ENCODE measurements at places on chromosomes 13 and 19.

DNA sequence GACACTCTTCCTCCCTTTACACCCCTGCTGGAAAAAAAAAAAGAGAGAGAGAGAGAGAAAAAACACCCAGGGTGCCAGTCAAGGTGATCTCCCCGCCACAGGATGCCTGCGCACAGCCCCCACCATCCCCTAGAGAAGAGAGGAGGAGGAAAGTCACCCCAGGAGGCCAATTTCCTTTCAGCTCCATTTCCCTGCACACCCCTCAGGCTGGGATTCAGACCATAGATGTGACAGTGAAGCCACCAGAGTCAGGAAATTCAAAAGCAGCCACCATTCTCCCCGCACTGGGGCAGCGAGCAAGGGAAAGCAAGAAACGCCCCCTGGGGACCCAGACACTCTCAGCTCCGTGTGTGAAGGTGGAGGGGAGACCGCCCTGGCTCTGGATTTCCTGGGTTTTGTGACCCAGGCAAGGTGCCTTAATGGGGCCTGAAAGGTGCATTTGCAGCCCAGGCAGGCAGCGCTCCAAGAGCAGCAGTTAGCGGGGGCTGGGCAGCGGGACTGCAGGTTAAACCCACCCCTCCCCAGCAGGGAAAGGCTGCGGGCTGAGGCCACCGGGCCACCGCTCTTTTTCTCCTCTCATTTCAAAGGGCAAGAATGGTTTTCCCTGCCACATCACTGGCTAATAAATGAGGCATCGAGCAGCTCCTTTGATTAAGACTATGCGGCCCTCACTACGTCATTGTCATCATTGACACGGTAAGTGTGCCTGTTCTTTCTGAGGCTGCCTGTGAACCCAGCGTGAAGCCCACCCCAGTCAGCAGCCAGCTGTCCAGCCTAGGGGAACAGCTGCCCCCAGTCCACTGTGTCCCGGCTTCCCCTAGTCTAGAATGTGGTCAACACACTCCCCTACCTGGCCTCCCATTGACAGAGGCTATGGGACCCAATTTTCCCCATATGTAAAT is 83.8 kb upstream of the TM9SF2 start:
- DNase-seq, result no peak

- no peak for DNase-seq
These were observed 1540.5 kb downstream of the UQCRFS1 start for GRCh38 chr19:27672309-27673047.

- DNase-seq, result no peak
These were observed 67.8 kb downstream of the RXFP2 start for GRCh38 chr13:31807090-31807541.

GRCh38 chr13:101397742-101398141 is 18.6 kb downstream of the NALCN start:
- DNase-seq, result no peak

DNA sequence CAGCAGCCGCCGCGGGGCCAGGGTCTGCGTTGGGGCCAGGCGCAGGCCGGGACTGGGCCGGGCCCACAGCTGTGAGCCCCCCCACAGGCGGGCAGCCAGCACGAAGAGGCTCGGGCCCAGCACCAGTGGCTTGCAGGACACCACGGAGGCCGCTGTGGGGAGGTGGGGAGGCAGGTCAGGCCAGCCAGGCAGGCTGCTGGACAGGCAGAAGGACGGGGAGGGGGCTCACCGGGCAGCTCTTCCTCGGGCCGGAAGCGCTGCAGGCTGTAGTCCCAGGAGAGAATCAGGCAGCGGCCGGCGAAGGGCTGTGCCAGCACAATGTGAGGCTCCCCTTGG is 8.3 kb downstream of the LGI4 start:
- DNase-seq, result no peak

- DNase-seq, result no peak
These were observed 625.2 kb upstream of the PCDH20 start for GRCh38 chr13:62040806-62041205.

DNA sequence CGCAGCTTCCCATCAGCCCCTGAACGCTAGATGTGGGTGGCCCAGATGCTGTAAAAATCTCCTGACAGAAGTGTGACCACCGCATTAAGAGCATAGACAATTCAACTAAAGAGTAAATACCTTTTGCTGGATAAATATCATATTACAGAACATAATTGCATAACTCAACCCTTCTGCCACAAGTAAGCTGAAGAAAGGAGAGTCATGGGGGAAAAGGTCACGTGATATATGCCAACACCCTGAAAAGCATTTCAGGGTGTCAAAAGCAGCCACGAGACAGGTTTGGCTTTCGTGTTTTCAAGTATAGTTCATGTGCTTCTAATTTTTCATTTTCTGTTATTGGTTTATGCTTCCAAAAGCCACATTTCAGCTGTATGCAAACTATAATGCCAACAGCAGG is 71.3 kb downstream of the LHFPL6 start:
- no peak for DNase-seq

DNA sequence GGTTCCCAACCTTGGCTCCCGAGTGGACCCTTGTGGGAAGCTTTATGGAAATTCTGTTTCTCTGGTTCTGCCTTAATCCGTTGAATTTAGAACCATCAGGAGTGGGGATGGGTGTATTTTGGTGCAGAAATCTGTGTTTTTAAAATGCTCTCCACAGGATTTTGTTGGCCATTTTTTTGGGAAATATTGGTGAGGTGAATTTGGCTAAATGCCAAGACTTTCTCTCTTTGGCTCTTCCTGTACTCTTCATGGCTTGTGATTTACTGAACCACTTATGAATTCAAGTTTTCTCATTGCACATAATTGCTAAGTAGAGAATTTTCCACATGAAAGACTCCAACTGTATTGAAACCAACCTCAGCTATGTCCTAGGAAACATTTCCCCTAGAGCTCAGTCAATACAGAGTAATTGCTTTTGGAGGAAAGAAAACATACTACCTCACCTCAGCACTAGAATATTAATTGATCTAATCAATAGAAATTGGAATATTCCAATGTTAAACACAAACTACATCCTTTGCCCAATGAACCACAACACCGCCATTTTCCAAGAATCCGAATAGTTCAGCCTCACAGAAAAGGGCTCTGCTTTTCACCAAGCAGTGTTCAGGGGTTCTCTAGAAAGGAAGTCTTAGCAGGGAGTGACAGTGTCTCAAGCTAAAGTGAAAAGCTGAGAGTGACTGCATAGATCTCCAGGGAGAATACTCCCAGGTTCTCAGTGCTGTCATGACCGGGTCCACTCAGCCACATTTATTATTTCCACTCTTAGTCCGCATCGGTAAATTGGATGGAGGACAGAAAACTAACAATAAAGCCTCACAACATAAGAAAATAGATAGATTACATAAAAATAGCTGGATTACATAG is 60.3 kb downstream of the ERCC5 start:
- no peak for DNase-seq

- no peak for DNase-seq
These were observed 75.3 kb downstream of the TEX29 start for GRCh38 chr13:111395511-111396393.

DNA sequence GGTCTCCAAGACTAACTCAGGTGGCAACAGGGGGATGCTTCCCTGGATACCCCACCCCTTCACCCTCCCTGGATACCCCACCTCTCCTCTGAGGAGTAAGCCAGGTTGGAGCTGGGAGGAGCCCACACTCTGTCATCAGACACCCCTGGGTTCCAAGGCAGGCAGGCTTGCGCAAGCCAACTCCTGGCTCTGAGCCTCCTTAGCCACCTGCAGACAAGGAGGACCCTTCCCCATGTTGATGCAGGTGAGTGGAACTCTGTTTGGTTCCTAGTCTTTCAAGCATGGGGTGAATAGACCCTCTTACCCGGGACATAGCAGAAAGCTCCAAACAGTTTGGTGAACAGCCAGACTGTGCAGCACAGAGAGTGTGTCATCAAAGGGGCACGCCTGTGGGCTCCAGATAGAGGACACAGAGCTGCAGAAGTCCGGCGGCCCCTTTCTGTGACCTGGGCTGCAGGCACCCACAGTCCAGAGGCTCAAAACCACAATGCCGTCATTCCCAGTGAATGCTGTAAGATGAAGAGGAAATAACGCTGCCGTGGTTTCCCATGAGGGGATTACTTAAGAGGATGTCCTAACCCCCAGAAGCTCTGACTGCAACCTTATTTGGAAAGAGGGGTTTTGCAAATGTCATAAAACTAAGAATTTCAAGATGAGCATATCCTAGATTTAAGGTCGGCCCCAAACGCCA is 12.1 kb upstream of the HAS1 start:
- DNase-seq, result no peak

- DNase-seq, result no peak
These were observed 28.7 kb downstream of the COL5A3 start for GRCh38 chr19:9981406-9982260.

DNA sequence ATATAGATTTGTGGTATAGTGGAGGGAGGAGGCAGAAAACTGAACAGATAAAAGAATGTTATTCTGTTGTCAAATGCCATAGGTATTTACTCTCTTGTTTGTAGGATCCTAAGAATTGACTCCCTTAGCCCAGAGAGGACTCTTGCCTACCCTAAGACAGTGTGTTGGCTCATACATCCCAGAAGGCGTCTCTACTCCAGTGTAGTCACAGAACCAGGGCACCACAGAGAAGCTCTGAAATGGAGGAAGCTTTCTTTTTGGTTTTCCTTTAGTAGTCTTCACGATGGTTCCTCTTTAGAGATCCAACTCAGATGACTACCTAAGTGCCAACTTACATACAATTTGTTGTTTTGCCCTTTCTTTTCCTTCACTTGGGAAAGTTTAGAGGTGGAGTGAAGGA is 14.0 kb downstream of the GPR183 start:
- no peak for DNase-seq

DNA sequence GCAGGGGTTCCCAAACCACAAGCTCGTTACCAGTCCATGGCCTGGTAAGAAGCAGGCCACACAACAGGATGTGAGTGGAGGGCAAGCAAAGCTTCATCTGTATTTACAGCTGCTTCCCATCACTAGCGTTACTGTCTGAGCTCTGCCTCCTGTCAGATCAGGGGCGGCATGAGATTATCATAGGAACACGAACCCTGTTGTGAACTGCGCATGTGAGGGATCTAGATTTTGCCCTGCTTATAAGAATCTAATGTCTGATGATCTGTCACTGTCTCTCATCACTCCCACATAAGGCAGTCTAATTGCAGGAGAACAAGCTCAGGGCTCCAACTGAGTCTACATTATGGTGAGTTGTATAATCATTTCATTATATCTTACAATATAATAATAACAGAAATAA is 677.4 kb upstream of the SLITRK6 start:
- no peak for DNase-seq

DNA sequence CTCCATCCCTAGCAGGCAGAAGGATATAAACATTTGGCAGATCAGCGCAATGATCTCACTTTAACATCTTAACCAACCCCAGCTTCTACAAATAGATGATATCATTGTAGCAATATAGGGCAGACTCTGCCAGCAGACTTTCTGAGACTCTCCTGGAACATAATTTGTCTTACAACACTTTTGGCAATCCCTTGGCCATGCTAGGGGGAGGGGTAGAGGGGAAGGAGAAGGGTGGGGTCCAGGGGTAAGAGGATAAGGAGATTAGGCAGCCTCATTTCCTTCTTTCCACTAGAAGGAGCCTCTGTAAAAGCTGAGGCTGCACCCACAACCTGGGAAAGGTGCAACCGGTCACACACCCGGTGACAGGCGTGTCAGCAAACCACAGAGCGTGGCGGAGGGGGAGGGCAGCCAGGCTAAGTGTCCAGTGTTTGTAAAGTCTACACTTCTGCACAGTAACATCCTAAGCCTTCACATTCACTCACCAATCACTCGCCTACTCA is 8.7 kb upstream of the UBAC2 start:
- DNase-seq, result no peak

DNA sequence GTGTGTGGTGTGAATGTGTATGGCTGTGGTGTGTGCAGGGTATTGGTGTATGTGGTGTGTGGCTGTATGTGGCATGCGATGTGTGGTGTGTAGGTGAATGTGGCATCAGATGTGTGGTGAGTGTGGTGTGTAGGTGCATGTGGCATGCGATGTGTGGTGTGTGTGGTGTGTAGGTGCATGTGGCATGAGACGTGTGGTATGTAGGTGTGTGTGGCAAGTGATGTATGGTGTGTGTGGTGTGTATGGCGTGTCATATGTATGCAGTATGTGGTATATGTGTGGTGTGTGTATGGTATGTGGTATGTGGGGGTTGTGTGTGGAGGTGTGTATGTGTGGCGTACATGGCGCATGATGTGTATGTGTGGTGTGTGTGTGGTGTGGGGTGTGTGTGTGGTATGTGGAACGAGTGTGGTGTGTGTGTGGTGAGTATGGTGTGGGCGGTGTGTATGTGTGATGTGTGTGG is 63.4 kb downstream of the PEPD start:
- DNase-seq, result no peak

GRCh38 chr13:105334211-105334610 is 1201.3 kb downstream of the EFNB2 start:
- no peak for DNase-seq

- no peak for DNase-seq
These were observed 2.0 kb downstream of the NACC1 start for GRCh38 chr19:13120031-13120430.

- DNase-seq, result no peak
These were observed 11.0 kb upstream of the JUND start for GRCh38 chr19:18292462-18292809.

DNA sequence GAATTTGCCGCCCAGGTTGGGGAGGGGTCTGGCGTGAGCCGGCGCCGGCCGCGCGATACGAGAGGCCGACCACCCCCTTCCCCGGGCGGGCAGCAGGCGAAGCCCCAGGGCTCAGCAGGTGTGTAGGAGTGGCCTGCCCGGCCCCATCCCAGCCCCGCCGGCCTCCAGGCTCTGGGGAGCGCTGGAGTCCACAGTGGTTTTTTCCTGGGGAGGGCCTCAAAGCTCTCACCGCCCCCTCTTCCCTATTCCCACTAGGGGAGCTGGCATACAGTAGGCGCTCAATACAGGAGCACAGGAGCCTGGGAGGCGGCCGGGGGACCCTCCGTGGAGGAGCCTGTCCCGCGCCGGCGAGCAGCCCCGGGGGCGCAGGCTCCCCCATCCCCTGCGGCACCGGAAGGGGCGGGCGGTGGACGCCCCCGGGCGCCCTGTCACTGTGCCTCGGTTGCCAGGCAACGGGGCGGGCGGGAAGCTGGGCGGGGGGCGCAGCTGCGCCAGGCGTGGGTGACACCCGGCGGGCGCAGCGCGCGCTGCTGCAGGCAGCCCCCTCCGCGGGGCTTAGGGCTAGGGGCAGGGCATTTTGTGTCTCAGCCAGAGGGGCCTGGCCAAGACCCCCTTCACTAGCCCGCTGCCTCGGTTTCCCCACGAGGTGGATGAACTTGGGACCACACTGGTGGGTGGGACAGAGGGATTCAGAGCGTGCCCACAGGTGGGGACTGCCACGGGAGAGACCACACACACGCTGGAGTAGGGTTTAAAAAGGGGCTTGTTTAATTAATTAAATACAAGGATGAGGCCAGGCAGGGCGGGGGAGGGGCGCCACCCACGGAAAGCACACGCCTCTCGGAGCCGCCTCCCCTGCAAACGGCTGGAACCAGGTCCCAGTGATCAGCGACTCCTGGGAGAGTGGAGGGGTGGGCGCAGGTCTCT is 3.6 kb upstream of the REXO1 start:
- no peak for DNase-seq

- no peak for DNase-seq
These were observed 1289.4 kb downstream of the PCDH9 start for GRCh38 chr13:65940720-65941119.

Measured in cerebellum (tissue), 4 donors.